ENCODE measurements at places on chromosomes 16 and 17.

DNA sequence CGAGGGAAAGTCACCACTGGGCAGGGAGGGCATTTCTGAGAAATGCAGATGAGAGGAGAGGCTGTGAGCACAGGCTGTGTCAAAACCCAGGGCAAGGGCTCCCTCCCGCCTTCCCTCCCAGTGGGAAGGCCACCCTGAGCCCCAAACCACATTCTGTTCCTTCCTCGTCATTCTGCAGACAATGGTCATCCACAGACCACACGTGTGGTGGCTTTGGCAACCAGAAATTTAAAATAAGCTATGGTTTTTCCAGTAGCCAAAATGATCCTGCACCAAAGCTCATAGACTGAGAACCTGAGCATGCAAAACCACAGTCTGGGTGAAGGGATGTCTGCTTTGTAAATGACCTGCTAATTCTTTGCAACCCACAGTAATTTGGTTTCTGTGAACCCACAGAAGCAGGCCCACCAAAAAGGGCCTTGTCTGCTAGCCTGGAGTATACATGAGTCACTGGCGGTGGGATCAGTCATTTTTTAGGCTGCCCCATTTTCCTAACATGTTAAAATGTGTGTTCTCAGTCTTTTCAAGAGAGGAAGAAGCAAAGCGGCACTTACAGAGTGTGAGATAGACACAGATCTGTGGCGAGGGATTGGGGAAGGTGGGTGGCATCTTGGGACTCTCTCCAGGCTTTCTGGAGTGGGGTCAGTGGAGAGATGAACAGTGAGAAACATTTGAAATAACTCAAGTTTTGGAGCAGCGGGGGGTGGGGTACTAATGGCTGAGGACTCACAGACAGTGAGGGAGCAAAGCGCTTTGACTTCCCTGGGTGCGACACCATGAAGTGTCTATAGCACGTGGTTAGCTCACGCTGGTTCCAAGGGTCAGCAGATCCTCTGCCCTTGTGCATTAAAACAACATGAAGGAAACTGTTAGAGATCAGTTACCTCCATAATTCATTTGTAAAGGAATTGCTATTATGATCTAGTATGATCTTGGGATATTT is 20.5 kb downstream of the GRB7 start:
- DNase-seq = no peak

DNA sequence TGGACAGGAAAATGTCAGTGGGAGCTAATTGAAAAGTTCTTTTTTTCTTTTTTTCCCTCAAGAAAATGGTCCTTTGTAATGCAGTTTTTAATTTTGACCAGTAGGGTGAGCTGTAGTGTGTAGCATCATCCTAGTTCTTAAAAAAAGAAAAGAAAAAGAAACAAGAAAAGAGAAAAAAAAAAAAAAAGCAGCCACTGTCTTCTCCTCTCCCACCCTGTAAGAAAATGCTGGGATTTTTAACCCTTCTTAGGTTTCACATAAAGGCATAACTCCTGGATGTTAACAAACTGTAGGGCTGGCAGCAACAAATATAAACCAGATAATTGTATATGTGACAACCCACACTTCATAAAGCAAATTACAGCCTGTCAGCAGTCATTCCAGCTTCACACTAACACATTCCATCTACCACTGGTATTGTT is 78.1 kb downstream of the SKAP1 start:
- DNase-seq = no peak

DNA sequence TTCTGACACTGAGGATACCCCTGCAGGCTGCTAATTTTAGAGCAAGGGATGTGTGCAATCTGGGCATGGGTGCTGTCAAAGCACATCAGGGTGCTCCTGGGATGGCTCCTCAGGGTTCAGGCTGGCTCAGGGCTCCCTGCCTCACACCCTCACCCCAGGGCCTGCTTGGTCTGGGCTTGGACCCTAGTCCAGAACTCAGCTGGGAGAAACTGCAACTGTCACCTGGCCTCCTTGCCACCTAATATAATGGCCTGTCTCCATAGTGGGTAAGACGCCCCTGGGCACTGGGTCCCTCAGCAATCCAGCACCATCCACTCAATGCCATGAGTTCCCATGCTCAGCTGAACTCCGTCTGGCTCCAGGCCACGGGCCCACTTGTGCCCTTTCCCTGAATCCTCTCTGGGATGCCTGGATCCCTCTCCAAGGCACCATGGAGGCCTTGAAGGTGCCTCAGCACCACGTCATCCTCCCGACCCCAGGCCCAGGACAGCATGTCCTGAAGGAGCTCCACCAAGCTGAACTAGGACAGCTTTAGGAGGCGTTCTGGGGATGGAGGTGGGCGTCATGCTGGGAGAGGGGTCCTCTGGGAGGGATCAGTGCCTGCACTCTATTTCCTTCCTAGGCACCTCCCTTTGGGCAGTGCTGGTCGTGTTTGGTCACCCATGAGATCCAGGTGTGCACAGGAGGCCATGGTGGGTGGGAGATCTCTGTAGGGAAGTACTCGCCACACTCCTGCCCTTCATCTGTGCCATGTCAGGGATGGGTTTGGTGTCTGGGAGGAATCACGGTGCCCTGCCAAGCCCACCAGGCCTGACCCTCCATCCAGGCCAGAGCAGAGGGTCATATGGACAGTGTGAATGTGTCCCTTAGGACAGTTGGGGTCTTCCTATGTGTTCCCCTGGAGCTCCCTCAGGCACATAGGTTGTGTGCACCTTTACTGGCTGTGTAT is 1688.4 kb downstream of the TP53TG3F start:
- no peak for DNase-seq

DNA sequence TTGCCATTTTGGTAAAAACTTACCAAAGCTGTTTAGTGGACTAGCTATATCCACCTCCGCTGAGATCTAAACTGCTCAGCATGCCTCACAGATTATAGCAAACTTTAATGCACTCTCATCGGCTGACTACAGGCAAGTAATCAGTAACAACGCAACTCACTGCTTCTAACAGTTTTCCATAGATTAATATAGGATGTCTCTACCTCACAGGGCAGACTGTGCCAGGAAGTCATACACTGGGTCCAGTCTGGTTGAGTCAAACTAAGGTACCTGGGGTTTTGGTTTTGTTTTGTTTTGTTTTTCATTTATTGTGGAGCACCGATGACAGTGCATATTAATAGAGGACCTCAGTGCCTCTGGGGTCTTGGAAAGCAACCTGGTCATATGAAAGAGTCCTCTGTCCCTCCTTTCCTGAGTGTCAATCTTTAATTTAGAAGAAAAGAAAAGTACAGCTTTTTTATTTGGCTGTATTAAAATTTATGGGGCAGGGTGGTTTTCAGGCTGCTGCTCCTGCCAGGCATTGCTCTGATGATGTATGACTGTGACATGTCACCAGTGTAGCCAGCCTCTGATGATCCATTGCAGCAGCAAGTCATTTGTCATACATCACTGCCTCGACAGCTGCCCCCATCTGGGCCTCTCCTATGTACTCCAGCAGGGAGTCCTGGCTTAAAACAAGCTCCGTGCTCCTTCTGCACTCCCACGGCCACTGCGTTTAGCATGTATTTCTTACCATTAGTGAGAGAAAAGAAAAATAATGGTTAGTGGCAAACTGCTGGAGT is 854.1 kb downstream of the KCNJ2 start:
- DNase-seq = no peak

GRCh38 chr17:17042851-17043460 is 699 bp downstream of the MPRIP start:
- no peak for DNase-seq

GRCh38 chr17:14699574-14700185 is 398.8 kb downstream of the HS3ST3B1 start:
- DNase-seq = no peak

DNA sequence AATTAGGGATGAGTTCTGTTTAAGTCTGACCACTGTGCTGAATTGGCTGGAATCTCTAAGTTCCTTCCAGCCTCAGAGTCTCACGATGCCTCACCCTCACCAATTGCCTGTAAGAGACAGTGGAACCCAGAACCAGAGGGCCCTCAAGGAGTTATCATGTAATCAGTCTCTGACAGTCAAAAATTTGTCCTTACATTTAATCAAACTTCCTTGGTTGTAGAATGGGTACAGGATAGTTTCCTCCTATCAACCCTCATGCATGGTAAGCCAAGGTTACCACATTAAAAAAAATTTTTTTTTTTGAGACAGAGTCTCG is 83.2 kb downstream of the CDK5R1 start:
- DNase-seq = no peak

GRCh38 chr17:17681744-17682292 is 560 bp downstream of the RAI1 start:
- DNase-seq = no peak

GRCh38 chr17:17125136-17126084 is 80.7 kb downstream of the PLD6 start:
- DNase-seq = no peak

GRCh38 chr16:22784690-22785214 is 29.2 kb upstream of the HS3ST2 start:
- DNase-seq = no peak

GRCh38 chr17:65433157-65433556 is 128.3 kb downstream of the AXIN2 start:
- DNase-seq = no peak

DNA sequence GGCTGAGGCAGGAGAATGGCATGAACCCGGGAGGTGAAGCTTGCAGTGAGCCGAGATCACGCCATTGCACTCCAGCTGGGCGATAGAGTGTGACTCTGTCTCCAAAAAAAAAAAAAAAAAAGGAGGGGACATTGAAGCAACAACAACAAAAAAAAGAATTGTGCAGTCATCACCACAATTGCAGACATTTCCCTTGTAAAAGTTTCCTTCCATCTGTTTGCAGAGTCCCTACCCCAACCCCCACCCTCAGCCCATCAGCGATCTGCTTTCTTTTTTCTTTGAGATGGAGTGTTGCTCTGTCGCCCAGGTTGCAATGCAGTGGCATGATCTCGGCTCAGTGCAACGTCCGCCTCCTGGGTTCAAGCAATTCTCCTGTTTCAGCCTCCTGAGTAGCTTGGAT is 3.7 kb downstream of the MGRN1 start:
- no peak for DNase-seq

GRCh38 chr17:42694524-42694923 is 12.2 kb downstream of the CNTNAP1 start:
- no peak for DNase-seq

GRCh38 chr17:68439656-68440290 is 17.5 kb downstream of the WIPI1 start:
- no peak for DNase-seq

DNA sequence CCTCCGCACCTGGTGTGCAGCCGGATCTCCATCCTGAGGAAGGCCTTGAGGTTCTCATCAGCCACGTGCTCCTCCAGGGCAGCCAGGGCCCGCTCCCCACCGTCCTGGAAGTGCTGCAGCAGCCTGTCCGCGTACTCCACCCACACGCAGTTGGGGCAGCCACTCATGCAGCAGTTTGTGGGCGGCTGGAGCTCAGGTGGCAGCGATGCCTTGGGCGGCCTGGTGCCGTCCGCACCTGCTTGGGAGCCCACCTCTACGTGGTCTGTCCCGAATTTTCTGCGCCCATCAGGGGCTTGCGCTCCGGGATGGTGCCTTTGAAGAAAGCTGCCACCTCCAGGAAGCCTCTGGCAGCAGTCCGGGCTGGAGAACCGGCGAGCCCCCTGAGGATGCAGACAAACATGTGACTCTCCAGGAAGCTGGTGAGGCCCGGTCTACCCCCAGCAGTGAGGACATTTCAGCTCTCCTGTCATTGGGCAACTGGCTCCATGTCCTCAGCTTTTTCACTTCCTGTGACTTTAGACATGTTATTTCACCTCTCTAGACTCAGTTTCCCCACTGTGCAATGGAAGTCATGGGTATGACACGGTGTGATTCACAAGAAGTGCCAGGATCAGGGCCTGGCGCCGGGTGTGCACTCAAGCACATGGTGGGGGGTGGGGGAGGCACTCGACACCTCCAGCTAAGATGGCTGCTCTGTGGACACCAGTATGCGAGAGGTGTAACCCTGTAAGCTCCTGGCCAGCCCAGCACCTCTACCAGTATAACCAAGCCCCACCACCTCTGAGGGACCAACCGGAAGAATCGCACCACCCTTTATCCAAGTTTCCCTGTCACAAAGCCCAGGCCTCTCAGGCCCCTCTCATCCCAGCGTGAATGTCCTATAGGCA is 957 bp downstream of the OXLD1 start:
- no peak for DNase-seq

DNA sequence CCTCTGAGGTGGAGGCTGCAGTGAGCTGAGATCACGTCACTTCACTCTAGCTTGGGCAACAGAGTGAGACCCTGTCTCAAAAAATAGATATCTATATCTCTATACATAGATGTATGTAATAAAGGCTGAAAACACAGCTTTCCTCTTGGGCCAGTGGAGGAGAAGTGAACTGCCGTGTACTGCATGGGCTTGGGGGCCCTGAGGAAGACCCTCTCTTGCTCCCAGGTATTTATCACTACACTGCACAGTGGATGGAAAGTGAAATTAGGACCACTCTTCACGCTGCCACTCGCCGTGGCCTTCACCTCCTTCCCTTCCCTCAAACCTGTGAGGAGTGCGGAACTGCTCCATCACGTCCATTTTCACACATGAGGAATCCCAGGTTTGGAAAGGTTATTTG is 68.8 kb upstream of the SIAH1 start:
- no peak for DNase-seq

DNA sequence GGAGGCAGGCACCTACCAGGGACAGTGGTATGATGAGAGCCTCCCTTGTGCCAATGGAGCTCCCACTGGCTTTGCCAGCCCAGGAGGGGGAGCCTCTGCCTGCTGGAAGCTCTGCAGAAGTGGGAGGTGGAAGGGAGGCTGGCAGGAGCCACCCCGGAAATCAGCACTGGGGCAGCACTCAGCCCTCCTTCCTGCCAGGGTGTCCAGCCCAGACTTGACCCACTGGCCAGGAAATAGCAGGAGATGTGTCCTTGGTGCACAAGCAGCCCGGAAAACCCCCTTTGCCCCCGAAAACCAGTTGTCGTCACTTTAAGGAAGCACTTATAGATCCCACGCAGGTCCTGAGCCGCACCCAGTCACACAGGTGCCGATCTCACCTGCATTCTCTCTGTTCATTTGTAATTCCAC is 49.3 kb upstream of the CACNG4 start:
- DNase-seq = no peak

DNA sequence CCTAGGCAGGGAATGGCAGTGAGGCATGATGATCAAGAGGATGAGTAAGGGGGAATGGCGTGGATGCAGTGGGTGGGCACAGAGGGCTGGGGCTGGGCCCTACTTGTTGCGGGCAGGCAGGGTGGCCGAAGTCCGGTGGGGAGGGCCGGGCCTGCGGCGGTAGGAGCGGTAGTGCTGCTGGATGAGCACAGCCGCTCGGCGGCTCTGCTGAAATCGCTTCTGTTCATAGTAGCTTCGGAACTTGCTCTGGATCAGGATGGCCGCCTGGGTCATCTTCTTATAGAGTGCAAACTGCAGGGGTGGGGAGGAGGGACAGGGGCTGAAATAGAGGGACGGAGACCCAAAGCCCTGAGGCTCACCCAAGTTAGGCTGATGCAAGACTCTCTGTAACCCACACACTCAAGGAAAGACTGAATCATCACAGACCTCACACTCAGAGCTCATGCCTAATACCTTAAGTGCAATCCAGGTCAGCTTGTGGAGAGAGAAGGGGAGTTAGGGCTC is 1.5 kb upstream of the SPAG7 start:
- peak; percentile 86 for DNase-seq

DNA sequence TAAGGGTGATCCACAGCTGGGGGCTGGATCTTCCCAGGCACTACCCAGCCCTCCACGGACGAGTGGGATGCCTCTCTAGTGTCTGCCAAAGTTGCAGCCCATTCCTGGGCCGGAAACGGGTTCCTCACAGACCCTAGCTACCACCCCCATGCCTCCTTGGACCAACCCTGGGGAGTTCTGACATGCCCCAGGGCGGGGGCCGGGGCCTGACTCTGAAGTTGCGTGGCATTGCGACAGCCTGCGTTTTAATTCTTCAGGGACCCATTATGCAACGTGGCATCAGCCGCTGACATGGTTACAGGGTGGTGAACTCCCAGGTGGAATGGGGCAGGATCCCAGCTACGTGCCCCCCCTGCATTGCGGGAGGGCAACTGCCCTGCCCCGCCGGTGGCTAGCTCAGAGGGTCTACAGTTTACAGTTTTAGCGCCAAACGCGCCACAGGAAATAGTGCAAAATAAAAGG is 2.7 kb downstream of the CBX4 start:
- no peak for DNase-seq
